ENCODE measurements at places on chromosomes 5 and 9.

DNA sequence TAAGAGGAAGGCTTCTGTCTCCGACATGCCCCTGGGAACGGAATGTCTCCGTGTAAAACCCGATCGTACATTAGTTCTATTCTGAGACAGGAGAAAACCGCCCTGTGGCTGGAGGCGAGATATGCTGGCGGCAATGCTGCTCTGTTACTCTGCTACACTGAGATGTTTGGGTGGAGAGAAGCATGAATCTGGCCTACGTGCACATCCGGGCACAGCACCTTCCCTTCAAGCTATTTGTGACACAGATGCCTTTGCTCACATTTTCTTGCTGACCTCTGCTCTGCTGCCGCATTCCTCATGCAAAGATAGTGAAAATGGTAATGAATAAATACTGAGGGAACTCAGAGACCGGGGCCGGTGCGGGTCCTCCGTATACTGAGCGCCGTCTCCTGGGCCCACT is 2.2 kb upstream of the DPP7 start:
- no peak for DNase-seq

DNA sequence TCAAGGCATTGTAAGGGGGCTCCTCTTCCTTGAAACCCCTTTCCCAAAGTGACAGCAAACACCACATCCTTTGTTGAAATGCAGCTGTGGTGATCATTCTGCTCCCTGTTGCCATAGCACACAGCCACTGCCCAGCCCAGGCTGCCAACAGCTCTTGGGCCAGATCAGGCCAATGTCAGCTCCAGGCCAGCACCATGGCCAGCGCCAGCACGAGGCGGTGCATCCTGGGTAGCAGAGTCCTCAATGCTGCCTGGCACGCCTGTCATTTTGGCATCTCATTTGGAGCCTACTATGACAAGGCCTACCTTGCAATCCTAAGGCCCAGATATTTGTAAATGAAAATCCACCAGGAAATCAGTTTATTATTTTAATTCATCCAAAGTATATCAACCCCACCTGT is 390.6 kb downstream of the DNAH5 start:
- no peak for DNase-seq

GRCh38 chr9:125991886-125992529 is 244.8 kb downstream of the PBX3 start:
- DNase-seq, result no peak

GRCh38 chr5:148965511-148966265 is 97.2 kb downstream of the SH3TC2 start:
- DNase-seq, result no peak

DNA sequence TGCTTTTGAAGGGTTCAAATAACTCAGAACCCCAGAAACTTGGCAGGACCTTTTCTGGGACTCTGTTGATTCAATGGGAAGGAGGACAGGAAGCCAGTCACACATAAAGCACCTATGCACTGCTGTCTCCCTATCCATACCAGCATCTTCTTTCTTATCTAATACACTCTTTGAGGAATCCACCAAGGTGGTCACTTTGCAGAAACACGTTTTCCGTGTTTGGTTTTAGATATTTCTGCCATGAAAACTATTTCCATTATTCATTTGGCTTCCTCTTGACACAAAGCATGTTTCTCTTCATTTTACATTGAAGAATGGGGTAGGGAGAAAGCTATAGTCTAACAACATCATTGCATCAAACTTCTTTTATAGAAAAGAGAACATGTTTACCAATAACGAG is 76.5 kb upstream of the NR3C1 start:
- DNase-seq, result no peak

GRCh38 chr5:92429646-92430045 is 1046.5 kb upstream of the ARRDC3 start:
- DNase-seq, result no peak

DNA sequence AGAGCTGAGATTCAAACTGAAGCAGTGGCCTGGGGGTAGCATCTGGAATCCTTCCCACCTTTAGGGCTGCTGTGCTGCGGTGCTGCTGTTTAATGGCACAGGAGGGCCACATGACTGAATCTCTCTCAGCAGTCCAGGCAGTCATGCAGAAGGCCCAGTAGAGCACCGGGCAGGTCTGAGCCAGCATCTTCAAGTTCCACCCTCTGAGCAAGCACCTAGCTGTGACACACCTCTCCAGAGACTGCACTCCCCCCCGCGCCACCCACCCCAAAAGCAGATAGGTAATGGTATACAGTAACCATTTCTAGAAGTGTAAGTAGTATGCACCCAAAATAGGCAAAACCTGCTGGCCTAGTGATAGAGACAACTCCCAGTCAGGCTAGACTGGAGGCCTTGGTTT is 8.2 kb downstream of the IL4 start:
- no peak for DNase-seq

DNA sequence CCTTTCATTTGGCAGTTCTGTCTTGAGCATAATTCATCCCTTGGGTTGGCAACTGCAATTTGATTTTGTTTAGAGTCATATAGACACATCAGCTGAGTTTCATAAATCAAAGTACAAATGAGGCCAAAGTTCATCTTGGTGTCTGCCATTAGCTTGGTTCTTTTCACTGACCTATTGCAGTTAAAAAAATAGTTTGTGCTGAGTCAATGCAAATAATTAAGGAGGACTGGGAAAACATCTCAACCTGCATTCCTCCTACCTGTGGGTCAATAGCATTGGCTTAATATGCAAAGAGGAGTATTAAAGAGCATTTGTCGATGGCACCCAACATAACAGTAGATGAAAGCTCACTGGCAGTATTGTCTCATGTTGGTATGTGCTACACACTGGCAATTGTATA is 1.6 kb downstream of the PKD2L2 start:
- DNase-seq, result no peak

DNA sequence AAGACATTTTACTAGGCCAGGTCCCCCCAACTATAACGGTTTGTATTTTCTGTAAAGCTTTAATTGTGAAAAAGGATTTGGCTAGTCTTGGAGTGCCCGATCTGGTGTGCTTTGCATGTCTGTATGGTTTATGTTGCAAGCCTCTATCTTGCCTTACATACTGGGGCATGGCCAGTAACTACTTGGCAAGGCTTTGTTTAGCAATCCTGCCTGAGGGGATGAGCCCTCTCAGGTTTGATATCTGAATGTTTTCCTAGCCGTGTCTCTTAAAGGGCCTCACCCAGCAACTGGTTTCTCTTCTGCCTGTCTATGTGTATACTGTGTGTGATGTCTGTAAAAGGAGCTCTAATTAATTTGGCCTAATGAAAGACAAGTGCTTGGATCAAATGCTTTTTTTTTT is 61.3 kb upstream of the SPINK5 start:
- no peak for DNase-seq

DNA sequence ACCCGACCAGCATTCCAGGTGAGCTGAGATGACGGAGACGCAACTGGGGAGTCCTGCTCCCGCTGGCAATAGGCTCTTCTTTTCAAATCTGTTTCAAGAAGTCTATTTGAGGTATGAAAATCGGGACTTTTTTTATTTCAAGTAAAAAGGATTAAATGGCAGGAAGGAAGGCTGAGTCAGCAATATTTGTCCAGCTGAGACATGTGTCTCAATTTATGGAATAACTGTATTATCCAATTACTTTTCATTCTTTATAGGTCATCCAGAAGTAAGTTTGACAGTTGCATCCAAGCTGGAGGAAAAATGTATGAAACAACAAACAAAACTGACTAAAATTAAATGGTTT is 221.1 kb downstream of the NR2F1-AS1 start:
- no peak for DNase-seq
